NCI-H1092 treated with DMSO at 0.1 percent for 48 hours (cell line): ENCODE measurements at places on chromosomes 5 and 9.

DNA sequence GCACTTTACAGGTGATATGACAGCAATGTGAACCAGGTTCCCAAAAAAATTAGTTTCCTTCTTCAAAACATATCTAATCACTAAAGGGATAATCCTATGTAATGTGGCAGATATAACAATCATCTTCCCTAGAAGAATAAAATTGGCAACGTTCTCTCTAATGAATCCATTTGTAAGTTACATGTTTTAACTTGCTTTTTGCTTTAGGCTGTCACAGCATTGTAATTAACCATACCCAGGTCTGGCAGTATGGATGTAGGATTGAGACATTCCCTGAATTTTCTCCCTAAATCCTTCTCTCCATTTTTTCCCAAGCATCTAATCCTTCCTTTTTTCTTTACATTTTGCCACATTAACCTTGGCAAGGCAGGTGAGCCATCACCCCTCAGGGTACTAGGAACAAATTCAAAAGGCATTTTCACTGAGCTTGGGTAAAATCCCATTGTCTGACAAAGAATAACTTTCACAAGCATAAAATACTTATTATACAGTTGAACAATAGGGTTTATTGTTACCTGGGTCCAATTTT lies 548.3 kb downstream of the SEMA5A start:
- no peak for DNase-seq

- DNase-seq: no peak
Measured at GRCh38 chr9:28378231-28378630, 805.0 kb upstream of the C9orf72 start.

GRCh38 chr9:124047251-124047672 lies 35.7 kb downstream of the LHX2 start:
- no peak for DNase-seq

DNA sequence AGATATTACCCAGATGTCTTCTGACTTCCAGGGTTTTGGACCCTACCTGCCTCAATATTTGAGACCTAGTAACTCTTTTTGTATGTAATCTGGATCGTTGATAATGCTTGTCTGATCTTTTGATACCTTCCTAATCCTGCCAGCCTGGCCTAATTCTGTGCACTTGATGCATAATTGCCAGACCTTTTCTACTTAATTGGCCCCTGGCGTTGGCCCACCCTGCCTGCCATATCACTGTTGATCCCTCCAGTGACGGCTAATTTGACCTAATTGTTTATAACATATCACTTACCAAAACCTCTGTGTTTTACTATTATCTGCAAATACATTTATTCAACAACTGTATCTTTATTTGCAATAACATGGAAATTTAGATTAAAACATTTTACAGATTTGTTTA lies 49.0 kb downstream of the SLC44A1 start:
- DNase-seq: no peak

- DNase-seq: peak; percentile 78
Measured at GRCh38 chr9:70257991-70258691, 637 bp upstream of the SMC5 start.

- DNase-seq: no peak
Measured at GRCh38 chr9:88957526-88957925, 33.7 kb upstream of the S1PR3 start.

DNA sequence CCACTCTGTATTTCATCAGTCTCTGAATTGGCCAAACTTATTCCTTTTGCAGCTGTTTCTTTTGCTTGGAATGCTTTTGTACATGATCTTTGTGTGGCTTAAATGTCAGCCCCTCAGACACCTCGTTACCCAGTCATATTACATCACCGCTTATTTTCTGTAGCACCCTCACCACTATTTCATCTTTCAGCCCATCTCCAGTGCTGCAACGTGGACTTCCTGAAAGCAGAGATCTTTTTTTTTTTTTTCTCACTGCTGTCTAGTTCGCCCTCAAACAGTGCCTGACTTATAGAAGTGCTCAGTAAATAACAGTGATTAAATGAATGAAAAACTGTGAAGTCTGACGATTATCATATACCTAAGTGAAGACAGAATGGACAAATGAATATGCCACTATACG lies 835 bp downstream of the SRA1 start:
- DNase-seq: no peak

DNA sequence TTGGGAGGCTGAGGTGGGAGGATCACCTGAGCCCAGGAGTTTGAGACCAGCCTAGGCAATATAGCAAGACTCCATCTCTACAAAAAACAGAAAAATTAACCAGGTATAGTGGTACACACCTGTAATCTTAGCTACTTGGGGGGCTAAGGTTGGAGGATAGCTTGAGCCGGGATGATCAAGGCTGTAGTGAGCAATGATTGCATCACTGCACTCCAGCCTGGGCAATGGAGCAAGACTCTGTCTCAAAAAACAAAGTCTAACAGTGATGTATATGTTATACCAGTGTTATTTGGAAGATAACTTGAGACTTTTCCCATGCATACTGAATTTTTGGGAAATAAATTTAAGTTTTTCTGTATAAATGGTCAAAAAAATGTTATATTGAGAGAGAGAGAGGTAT lies 146.3 kb downstream of the ZCCHC7 start:
- no peak for DNase-seq

DNA sequence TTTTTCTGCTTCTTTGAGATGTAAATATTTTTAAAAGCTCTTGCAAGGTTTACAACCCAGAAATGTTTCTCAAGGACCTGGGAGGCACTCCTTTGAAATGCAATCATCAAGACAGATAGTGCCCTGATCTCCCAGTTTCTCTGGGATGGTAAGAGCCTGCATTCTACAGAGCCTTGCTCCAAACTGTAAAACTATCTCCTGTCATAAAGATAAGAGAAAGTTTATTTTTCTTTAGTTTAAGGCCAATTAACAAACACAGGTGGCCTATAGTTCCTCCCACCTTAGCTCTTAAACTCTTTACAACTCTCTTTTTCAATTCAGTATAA lies 1231.1 kb upstream of the NUDT12 start:
- DNase-seq: no peak

GRCh38 chr9:91074866-91075265 lies 273.2 kb downstream of the SYK start:
- DNase-seq: no peak

- no peak for DNase-seq
Measured at GRCh38 chr5:177185993-177186392, 52.4 kb downstream of the NSD1 start.

- DNase-seq: peak; percentile 15
Measured at GRCh38 chr5:138180183-138180782, 1.4 kb downstream of the KIF20A start.

- DNase-seq: no peak
Measured at GRCh38 chr5:113274836-113275414, 159.9 kb downstream of the TSSK1B start.

DNA sequence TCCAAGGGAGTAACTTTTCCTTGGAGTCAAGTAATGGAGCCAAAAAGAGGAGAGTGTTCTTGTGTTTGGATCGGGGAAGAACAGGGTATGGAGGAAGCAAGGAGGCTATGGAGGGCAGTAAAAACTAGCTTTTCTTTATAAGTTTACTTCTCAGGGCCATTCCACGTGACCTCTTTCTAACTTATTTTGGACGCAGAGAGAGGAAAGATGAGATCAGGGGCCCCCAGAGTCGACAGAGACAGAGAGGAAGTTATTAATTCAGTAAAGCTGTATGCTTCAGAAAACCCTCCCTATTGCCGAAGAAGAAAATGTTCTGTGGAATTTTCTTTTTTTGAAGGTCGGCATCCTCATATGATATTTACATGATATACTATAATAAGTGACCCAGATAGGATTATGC lies 233.8 kb upstream of the MPDZ start:
- DNase-seq: no peak

- DNase-seq: no peak
Measured at GRCh38 chr5:655406-655805, 37.7 kb downstream of the TPPP start.

- DNase-seq: no peak
Measured at GRCh38 chr9:27088981-27089380, 20.0 kb upstream of the TEK start.

GRCh38 chr5:158166424-158166823 lies 307.5 kb upstream of the CLINT1 start:
- DNase-seq: no peak

- DNase-seq: peak; percentile 29
Measured at GRCh38 chr9:28121366-28121765, 548.1 kb upstream of the C9orf72 start.

DNA sequence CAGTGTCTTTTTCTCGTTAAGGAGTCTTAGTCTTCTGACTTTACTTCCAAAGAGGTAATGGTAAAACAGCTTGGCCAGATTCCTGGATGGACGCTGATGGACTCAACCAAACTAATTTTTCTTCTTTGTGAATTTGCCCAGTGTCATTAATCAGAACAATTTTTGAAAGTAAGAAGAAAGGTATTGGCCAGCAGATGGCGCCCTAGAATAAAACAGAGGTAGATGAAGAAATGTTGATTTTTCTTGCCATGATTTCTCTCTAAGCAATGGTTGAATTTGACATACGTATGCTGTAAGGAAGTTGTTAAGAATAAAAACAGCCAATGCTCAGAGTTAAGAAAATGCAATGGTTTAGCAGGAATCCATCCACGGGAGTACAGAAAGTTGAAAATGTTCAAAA lies 500.0 kb downstream of the DIRAS2 start:
- DNase-seq: peak; percentile 92
